ENCODE measurements at places on chromosomes 5 and 9.

- DNase-seq, result no peak
Observed at GRCh38 chr9:38185647-38186403, 116.8 kb upstream of the SHB start.

DNA sequence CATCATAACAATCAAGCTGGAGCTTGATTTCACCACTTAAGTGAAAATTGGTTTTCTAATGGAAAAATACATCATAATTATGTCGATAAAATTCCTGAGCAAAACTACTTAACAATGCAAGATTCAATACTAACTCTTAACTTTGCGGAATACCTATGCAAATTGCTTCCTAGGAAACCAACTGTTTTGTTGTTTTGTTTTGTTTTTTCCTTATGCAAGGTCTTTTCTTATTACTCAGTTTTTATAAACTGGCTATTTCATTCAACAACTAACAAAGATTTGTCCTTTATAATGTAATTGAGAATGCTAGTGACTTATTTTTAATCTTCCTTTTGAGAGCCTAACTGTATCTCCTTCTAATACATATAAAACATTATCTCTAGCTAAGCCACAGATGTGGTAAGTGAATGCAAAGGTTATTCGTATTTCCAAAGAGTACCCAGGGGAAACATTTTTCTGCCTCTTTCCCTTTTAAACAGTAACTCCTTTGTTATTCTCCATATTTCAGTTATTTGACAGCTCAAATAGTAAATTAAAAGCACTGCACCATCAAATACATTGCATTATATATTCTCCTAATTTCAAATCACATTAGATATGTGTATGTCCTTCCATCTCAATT is 609.4 kb downstream of the SLCO4C1 start:
- no peak for DNase-seq

GRCh38 chr5:76469656-76470290 is 66.7 kb downstream of the IQGAP2 start:
- no peak for DNase-seq

- DNase-seq, result no peak
Observed at GRCh38 chr9:105676351-105676923, 14.2 kb downstream of the TAL2 start.

All from HT-29 (cell line).